ENCODE measurements at places on chromosomes 5 and 9. TPM values are rescaled to one million over a fixed set of nuclear protein-coding genes. Genes with fewer than 3 reads are reported as not detected.

The TRMT10B gene
- total RNA-seq, result 8.7 TPM

GRCh38 chr9:78865737-78866136, 568.8 kb downstream of the PSAT1 start:
- DNase-seq, result no peak
- no peaks in the 10 kb centered on the region for H3K27me3 ChIP-seq
- no peaks in the 10 kb centered on the region for H3K4me1 ChIP-seq
- no peak overlapping the region for H3K4me3 ChIP-seq

DNA sequence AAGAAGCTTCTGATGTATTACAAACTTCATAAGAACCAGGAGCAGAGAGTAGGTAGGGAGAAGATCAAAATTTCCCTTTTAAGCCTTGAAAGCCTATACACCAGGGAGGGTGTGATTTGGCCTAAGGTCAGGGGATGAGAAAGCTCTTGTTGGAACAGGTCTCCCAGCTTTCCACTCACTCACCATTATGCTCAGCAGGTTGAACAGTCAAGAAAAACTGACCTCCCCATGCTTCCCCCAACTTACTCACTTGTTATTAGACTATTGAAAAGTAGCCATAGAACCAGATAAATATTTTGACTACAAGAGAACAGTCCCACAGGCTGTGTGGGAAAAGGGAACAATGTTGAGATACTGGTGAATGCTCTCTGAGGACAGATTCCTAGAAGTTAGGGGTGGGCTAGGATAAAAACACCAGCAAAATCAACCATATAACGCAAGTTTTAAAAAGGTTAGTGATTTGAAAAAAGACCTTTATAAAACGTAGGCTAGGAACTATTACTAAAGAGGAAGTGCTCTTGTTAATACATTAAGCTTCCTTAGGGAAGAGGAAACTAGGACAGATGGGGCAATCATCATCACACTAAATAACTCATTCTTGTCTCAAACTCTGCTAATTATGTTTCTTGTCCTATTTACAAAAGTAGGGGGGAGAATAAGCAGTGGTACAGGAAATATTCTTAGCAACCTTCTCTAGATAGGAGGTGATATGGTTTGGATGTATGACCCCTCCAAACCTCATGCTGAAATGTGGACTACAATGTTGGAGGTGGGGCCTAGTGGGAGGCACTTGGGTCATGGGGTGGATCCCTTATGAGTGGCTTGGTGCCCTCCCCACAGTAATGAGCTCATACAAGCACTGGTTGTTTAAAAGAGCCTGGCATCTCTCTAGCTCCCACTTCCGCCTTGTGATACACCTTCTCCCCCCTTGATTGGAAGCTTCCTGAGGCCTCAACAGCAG, 31.0 kb downstream of the PCDHGC5 start:
- peaks cover 21% of the 10 kb centered on the region for H3K4me1 ChIP-seq
- no peaks in the 10 kb centered on the region for H3K36me3 ChIP-seq
- H3K27me3 ChIP-seq, result no peaks in the 10 kb centered on the region

GRCh38 chr5:75509956-75510355, 1.5 kb downstream of the CERT1 start:
- H3K36me3 ChIP-seq, result no peaks in the 10 kb centered on the region
- H3K27me3 ChIP-seq, result no peaks in the 10 kb centered on the region
- peak; percentile 68 for DNase-seq
- H3K4me3 ChIP-seq, result peak overlapping the region; percentile 82

GRCh38 chr5:172727551-172727950, 43.4 kb downstream of the DUSP1 start:
- H3K4me1 ChIP-seq, result no peaks in the 10 kb centered on the region
- no peak overlapping the region for H3K4me3 ChIP-seq
- no peak for DNase-seq
- no peaks in the 10 kb centered on the region for H3K27me3 ChIP-seq
- no peak overlapping the region for H3K27ac ChIP-seq

- DNase-seq, result no peak
- H3K27ac ChIP-seq, result no peak within 1 kb of the TSS
- no peak within 1 kb of the TSS for H3K4me3 ChIP-seq
- H3K36me3 ChIP-seq, result no peaks in the 10 kb centered on the region
- no peaks in the 10 kb centered on the region for H3K4me1 ChIP-seq
Observed at GRCh38 chr5:150085950-150086715, at the start of gene CSF1R. CSF1R (minus strand) TSS chr5:150086554; CDS start chr5:150086427, 127 bp downstream.

GRCh38 chr9:128638580-128638979, 18.1 kb downstream of the DYNC2I2 start:
- H3K4me3 ChIP-seq, result no peak overlapping the region
- no peak for DNase-seq
- no peaks in the 10 kb centered on the region for H3K27me3 ChIP-seq
